Endothelial cell (in vitro differentiated cells): ENCODE measurements at places on chromosomes 3 and 15. TPM values are rescaled to one million over a fixed set of nuclear protein-coding genes. Genes with fewer than 3 reads are reported as not detected.

GRCh38 chr3:134287512-134287911 is 36.9 kb upstream of the RYK start:
- H3K4me3 ChIP-seq, result no peak overlapping the region
- H3K36me3 ChIP-seq, result no peaks in the 10 kb centered on the region
- DNase-seq, result no peak
- H3K27me3 ChIP-seq, result peaks cover 2% of the 10 kb centered on the region
- H3K27ac ChIP-seq, result no peak overlapping the region

DNA sequence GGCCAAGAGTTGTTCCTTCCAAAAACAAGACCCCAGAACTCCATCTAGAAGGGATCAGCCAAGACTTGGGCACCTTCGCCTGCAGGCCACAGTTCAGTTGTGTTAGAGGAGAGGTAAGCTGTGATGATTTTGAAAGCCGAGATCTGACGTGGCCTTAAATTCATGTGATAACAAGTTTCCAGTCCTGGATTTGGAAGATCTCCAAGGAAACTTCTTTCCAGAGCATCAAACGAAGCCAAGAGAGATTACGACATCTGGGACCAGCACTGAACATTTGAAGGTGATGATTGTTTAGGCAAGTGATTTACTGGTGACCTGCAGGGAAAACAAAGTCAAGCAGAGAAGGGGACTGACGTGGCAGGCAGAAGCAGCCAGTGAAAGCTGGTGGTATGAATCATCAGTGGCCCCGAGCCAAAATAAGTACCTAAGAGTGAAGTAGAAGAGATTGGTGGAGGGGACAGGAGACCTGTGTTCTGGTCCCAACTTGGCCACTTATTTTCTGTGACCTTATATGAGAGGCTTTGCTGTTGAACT is 339.0 kb upstream of the PROK2 start:
- H3K27me3 ChIP-seq, result no peaks in the 10 kb centered on the region
- no peak for DNase-seq
- H3K4me1 ChIP-seq, result peaks cover 3% of the 10 kb centered on the region

DNA sequence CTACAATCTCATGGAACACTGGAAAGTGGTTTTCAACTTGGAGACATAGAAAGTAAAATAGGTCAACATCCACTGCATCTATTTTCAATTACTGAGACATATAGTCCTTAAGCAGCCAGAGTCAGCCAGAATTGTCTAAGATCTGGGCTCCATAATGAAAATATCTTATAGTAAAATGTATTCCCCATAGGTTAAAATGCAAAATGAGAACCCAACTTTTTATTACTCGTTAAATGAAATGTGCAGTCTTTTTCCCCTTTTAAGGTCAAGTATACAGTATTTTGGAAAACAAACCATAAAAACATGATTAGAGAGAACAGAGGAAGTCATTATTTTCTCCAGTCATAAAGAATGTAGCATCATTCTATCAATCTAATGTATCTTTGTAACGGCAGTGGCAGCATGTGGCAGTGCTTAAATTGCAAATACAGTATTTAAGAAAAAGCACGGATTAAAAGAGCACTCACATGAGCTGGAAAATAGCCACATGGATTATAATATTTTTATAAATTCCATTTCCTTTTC is 64.4 kb upstream of the CPB1 start:
- H3K27ac ChIP-seq, result no peak overlapping the region
- H3K36me3 ChIP-seq, result no peaks in the 10 kb centered on the region
- no peaks in the 10 kb centered on the region for H3K27me3 ChIP-seq

GRCh38 chr3:187970106-187970505 is 183.9 kb upstream of the LPP start:
- DNase-seq, result no peak
- no peak overlapping the region for H3K4me3 ChIP-seq
- H3K36me3 ChIP-seq, result no peaks in the 10 kb centered on the region
- no peaks in the 10 kb centered on the region for H3K4me1 ChIP-seq
- no peak overlapping the region for H3K27ac ChIP-seq

- no peak overlapping the region for H3K4me3 ChIP-seq
- DNase-seq, result no peak
- peaks cover 6% of the 10 kb centered on the region for H3K36me3 ChIP-seq
- H3K4me1 ChIP-seq, result peaks cover 4% of the 10 kb centered on the region
Observed at GRCh38 chr15:64742921-64743320, 32.5 kb downstream of the RBPMS2 start.

Gene SNURF
- 12.3 TPM for total RNA-seq

Gene DUSP7
- total RNA-seq, result 21.7 TPM

Gene THOC7
- 47.3 TPM for total RNA-seq
